Natural killer cell (primary cell): ENCODE measurements at places on chromosomes 7 and 10. TPM values are rescaled to one million over a fixed set of nuclear protein-coding genes. Genes with fewer than 3 reads are reported as not detected.

- DNase-seq: peak; percentile 17
Observed at GRCh38 chr7:51121931-51122425, 194.6 kb downstream of the COBL start.

The CYP26C1 gene
- total RNA-seq: 0.09 TPM

- no peak for DNase-seq
Observed at GRCh38 chr10:95304463-95304862, 13.7 kb upstream of the PDLIM1 start.

The TFPI2 gene
- not detected for total RNA-seq

DNA sequence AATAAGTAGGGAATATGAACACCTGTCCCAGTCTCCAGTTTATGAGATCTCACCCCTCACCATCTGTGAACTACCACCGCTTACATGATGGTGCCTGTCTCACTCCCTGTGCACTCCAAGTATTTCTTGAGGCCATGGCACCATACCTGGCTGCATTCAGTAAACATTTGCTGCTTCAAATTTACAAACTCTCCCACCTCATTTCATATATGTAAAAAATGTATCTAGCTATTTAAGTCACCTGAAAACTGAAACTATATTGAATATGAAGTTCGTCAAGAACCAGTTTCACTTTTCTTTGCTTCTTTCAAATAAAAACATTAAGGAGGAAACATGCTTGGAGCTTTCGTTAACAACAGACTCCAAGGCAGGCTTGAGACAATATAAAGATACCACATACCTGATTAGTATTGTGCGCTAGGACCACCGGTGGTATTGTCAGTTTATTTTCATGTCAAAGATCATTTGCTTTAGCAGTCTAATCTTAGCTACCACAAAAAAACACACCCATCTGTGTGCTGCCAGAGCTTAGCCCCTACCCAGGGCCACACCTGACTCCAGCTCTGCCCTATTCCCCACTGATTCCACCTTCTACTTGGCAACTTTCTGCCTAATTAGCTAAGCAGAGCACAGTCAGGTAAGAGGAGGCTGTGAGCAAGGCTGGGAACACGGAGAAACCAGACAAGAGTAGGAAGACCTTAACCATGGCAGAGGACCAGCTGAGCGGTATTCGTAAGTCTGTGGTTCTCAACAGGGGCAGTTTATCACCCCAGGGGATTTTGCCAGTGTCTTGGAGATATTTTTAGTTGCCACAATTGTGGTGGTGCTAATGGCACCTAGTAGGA, 92.0 kb downstream of the ZFAND4 start:
- peak; percentile 42 for DNase-seq

GRCh38 chr7:52928591-52928990, 106.8 kb upstream of the POM121L12 start:
- DNase-seq: no peak

GRCh38 chr10:93488956-93489528, 6.9 kb upstream of the MYOF start:
- DNase-seq: no peak

DNA sequence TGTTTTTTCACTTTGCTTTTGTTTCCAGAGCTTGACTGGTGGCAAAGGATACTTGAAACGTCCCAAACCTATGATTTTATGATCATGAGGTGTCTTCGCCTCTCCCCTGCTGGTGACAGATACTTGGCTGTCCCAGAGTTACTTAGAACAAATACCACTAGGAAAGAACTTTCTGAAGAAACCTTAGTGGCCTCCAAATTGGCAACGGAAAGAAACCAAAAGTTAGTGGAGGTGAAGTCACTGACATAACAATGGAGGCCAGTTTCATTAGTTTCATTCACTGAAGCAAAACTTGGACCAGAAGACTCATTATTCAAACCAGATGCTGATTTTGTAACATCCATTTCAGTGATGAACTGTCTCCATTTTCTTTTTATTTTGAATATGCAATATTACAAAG, 68.6 kb downstream of the JAZF1 start:
- no peak for DNase-seq

The NUTM2A gene
- total RNA-seq: 1.7 TPM

The ASAH2 gene
- total RNA-seq: 0.79 TPM

DNA sequence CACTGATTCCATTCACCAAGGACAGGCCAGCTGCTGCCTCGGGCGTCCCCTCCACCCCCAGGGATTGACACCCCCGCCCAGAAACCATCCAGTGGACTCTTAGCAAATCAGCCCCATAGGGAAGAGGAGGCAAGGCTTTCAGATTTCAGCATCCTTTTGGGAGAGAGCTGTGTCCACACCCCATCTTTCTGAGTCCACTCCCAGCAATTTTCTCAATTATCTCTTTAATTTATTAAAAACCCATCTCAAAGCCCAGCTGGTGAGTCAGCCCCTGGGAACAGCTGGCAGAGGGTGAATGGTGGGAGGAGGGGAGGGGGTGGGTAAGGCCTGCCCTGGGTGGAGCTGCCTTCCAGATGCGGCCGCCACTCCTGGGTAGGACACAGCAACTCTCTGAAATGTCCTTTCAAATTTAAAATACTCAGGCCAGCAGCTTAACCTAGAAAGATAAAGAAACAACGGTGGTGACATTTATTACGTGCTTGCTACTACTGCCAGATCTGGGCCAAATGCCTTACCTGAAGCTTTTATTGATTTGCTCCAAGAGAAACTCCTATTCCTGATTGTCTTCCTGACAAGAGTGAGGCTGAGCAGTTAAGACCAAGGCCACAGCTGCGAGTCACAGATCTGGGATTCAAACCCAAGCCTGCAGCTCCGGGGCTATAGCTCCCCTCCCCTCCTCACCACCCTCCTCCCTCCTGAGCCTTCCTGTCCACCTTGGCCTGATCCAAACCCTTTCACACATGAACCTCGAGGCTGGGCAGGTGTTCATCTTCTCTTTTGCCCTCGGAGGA, 120.4 kb downstream of the RGS10 start:
- DNase-seq: no peak

The CNNM1 gene
- not detected for total RNA-seq

DNA sequence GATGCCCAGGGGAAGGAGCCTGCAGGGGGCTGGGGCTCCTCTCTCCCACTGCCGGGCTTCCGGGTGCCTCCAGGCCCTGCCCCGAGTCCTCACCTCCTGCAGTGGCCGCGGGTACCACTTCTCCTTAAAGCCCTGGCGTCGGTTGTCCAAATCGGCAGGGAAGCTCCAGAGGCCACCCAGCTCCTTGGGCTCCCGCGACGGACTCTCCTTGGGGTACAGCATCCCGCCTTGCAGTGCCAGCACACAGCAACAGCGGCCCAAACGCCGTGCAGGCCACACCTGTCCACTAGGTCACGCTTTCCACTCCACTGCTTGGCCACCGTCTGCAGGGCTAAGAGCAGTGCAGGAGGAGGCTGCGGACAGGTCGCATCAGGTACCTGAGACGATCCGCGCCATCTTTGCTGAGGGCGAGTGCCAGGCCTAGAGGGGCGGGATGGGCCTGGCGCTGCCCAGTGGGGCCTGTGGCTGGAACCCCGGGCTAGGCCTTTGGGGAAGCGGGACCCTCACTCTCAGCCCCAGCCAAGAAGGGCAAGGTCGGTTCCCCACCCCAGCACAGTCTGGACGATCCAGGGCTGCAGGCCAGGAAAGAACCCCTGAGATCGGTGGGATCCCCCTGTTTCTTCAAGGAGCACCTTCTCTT, 47.7 kb upstream of the ZNF479 start:
- DNase-seq: no peak

DNA sequence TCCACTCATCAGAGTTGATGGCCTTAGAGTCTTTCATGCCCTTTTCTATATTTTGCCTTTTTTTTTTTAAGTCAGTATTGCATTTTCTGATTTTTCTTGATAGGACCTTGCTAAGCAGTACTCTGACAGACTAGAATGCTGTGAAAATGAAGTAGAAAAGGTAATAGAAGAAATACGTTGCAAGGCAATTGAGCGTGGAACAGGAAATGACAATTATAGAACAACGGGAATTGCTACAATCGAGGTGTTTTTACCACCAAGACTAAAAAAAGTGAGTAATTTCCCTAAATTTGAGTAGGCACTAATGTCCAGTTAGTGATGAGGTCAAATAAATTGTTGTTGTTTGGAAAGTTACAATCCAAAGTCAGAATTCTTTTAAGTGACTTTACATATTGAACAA, 7.4 kb downstream of the NUB1 start:
- no peak for DNase-seq

The CCL24 gene
- not detected for total RNA-seq

GRCh38 chr7:46515844-46516590, 594.9 kb upstream of the IGFBP3 start:
- DNase-seq: no peak

GRCh38 chr7:45897042-45897690, 8.9 kb downstream of the IGFBP1 start:
- DNase-seq: no peak

The TMEM130 gene
- not detected for total RNA-seq

The SEMA3E gene
- not detected for total RNA-seq

DNA sequence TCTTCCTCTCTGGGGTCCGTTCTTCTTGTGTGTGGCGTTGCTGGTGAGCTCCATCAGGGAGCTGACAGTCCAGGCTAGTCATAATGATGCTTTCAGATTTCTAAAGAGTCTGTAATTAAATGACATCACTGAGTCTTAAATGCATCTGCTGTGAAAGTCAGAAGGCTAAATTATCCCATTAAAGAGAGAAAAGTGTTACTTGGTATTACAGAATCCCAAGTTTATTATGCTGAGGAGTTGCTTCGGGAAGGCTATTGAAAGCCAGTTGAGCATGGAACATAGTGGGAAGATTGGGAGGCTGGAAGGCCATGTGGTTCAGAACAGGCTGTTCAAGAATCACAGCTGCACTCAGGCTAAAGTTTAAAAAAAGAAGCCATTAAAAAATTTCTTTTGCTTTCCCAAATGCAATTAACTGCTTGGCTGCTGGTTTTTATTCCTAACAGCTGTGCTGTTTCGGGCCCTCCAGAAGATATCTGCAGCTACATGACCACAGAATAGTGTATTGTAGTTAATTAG, 342.6 kb upstream of the LRGUK start:
- no peak for DNase-seq

DNA sequence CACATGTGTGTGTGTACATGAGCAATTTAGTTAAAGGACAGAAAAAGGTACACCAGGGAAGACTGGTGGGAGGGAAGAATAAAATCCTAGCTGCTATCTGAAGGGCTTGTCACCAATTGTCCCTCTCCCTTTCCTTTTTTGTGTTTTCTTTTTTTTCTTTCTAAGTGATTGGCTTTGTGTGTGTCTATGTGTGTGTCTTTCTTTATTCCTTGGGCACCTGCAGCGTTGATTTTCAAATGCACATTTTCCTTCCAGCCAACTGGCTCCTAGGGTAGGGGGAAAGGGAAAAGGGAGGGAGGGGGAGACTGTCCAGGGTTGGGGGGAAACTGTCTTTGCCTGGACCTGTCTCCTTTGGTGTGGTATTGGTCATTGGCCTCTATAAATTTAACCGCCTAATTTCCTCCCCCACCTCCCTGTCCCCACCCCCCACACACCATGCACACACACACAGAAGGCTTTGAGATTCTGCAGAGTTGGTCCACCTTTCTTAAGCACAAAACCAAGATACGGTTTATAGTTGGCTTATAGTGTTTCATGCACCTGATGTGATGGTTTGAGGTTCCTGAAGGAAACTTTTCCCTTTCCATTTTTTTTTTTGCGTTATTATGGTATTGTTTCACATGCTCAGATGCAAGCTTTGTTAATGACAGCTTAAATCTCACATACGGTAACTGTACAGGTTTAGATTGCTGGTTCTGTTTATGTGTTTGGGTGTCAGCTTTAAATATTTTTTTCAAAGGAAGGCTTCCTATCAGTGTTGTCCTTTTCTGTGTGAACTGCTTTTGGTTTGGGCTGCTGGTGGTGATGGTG, 2.6 kb downstream of the AUTS2 start:
- no peak for DNase-seq

DNA sequence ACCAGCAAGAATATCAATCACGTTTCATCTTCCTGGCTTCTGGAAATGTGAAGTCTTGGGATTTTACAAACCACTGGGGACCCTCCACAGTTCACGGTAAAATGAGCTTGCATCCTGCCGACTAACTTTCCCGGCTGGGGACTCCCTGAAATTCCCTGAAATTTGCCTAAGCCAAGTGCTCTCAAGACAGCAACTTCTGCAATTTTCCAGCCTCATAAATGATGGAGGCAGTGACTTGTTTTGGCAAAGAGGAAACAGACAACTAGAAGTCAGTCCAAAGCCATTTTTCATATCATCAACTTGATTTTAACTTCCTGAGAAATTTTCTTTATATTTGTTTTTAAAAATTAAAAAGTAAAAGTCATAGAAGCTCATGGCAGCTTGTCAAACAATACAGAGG, 212.3 kb downstream of the FANK1 start:
- DNase-seq: no peak

DNA sequence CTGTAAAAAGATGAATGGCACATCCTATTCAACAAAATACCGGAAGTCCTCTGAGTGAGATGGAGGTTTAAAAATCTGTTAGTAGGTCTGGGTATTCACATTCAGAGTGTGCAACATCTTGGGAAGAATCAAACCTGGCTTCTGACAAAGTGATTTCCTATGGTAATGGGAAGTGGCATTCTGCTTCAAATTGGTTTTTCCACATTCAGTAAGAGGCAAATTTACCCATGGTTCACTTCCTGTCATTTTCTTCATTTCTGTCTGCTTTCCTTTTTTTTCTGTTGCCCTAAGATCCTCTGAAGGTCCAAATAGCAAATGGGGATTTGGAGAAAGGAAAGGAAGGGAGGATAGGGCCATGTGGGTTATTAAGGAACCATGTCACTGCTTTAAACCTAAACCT, 218.3 kb downstream of the DOCK4 start:
- DNase-seq: no peak

The LEP gene
- not detected for total RNA-seq
